Stimulated activated CD4-positive, alpha-beta T cell treated with anti-CD3 and anti-CD28 coated beads, Interleukin-15, amount 100 ng/mL, for 1 hour (primary cell): ENCODE measurements at places on chromosomes 11 and 22.

GRCh38 chr11:85673393-85673792 is 8.5 kb upstream of the CREBZF start:
- no peak for DNase-seq

DNA sequence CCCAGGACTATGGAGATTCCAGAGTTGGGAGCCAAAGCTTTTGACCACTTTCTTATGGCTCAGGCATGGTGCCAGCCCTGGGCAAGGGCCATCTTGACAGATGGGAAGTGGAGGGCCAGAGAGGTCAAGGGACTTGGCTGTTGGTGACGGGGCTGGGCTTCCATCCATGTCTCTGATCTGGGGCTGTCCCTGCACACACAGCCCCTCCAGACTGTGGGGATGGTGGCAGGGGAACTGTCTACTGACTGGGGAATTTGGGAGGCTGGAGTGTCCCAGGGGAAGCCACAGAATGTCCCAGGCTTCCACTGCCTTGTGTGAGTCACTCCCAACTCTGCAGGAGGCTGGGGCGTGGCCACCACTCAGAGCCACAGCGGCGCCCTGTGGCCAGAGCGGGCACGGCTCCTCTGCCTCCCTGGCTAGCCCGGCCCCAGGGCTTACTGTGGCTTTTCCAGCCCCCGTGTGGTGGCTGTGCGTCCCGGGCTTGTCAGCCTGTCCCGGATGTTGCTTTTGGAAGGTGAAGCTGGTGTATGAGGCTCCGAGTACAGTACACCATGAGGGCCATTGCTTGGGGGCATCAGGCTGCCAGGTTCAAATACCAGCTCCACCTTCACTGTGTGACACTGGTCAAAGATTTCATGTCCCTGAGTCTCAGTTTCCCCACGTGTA is 19.6 kb downstream of the C22orf23 start:
- peak; percentile 61 for DNase-seq

DNA sequence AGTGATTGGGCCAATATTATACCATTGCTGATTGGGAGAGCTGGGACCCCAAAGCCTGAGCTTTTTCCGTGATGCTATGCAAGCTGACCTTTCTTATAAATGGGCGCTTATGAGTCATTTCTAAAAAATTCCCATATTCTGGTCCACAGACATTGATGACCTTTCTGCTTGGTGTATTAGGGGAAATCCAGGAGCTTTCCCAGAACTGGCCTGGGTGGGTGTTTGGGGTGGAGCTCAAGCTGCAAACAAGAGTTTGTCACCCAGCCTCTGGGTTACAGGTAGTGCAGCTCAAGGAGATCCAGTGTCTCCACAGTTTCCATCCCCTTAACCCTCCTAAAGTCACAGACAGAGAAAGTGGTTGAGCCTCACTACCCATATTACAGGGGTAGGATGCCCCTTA is 67.7 kb downstream of the CCDC81 start:
- DNase-seq = no peak

GRCh38 chr22:45804986-45805325 is 133.3 kb downstream of the ATXN10 start:
- no peak for DNase-seq

DNA sequence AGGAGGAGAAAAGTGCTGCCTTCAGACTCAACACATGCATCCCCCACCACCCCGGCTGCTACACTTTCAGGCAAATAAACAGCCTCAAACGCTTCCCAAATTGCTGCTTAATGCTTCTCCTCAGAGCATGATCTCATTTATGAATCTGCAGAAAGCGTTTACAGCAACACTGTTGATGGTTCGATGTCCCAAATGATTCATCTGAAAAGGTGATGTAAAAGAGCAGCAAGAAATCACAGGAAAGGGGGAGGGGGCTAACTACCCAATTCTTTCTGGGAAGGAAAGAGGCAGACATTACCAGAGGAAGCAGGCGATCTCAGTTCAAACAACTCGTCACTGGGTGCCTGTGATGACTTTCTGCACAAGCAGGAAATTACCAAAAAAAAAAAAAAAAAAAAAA is 119.6 kb downstream of the TENM4 start:
- DNase-seq = no peak

DNA sequence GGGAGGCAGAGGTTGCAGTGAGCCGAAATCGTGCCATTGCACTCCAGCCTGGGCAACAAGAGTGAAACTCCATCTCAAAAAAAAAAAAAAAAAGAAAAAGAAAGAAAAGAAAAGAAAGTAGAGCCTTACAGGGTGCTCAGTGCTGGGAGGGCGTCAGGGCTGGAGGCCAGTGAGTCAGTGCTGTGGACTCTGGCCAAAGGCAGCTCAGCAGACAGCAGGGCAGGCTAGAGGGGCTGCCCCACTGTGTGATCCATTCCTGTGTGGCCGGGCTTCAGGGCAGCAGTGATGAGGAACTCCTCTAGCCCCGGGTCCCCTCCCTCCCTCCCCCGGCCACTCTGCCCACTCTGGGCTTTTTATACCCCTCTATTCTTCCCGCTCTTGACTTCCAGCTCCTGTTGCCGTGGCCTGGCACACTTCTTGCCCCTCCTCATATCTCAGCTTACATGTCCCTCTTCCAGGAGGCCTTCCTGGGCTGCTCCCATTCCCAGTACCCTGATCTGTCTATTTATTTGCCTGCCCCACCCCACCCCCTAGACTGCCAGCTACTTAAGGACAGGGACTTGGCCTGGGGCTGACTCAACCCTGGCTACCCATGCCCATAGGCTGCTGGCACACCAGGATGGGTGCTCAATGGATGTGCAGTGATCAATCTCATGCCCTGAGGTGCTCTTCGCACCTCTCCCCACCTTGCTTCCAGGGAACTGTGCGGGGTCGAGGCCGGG is 10.1 kb downstream of the SYT12 start:
- no peak for DNase-seq

DNA sequence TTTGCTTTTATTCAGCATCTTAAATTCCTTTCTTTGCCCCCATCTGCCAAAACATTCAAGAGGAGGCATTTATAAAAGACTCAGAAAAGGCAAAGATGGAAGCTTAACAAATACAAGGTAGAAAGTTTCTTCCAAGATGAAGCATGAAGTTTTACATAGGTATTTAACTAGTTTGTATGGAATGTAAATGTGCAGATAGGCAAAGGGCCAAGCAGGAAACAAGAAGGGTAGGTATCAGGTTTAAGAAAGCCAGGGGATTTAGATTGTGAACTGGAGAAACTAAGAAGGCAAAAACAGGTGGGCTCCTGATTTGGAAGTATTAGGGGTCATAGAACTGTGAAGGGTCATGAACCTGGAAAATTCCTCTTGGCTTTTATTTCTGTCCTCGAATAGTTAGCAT is 62.6 kb downstream of the PPP2R1B start:
- no peak for DNase-seq

- DNase-seq = no peak
Measured at GRCh38 chr11:34345991-34346480, 11.8 kb downstream of the ABTB2 start.

- DNase-seq = no peak
Measured at GRCh38 chr11:64249563-64250414, 1.5 kb upstream of the PLCB3 start.
